Chondrocyte (in vitro differentiated cells): ENCODE measurements at places on chromosomes 3 and 15.

DNA sequence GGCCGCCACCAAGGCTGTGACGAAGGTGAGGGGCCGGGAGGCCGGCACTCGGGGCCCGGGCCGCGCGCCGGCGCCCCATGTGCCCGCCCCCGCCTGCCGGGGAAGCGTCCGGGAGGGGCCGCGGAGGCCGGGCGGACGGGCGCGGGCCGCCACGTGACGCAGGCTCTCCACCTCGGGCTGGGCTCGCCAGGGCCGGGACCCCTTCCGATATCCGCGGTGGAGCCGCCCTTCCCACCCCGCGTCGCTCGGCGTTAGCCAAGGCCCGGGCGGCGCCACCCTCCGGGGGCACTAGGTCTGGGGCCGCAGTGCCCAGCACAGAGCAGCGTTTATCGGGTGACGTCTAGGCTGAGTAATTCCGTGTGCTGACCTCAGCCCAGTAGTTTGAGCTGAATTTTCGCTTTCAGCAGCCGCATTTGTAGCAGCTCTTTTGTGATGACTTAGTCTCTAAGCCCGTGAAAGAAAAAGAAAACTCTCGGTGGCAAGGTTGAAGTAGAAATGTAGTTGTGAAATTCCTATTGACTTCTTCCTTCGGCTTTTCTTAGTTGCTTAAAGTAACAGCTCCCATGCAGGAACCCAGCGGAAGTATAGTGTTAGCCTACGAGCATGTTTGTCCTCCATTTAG lies 885 bp downstream of the CDV3 start:
- H3K27me3 ChIP-seq = no peaks in the 10 kb centered on the region
- H3K4me3 ChIP-seq = peak overlapping the region; percentile 80
- DNase-seq = no peak
- peak overlapping the region; percentile 80 for H3K27ac ChIP-seq

- no peaks in the 10 kb centered on the region for H3K27me3 ChIP-seq
- H3K4me1 ChIP-seq = no peaks in the 10 kb centered on the region
- no peaks in the 10 kb centered on the region for H3K36me3 ChIP-seq
- no peak overlapping the region for H3K27ac ChIP-seq
- DNase-seq = no peak
Measured at GRCh38 chr3:31305340-31305739, 227.4 kb upstream of the STT3B start.

GRCh38 chr15:80801891-80802680 lies 22.9 kb downstream of the CEMIP start:
- H3K36me3 ChIP-seq = peaks cover 28% of the 10 kb centered on the region
- DNase-seq = no peak
- H3K4me3 ChIP-seq = no peak overlapping the region
- no peaks in the 10 kb centered on the region for H3K4me1 ChIP-seq
- H3K27me3 ChIP-seq = no peaks in the 10 kb centered on the region

DNA sequence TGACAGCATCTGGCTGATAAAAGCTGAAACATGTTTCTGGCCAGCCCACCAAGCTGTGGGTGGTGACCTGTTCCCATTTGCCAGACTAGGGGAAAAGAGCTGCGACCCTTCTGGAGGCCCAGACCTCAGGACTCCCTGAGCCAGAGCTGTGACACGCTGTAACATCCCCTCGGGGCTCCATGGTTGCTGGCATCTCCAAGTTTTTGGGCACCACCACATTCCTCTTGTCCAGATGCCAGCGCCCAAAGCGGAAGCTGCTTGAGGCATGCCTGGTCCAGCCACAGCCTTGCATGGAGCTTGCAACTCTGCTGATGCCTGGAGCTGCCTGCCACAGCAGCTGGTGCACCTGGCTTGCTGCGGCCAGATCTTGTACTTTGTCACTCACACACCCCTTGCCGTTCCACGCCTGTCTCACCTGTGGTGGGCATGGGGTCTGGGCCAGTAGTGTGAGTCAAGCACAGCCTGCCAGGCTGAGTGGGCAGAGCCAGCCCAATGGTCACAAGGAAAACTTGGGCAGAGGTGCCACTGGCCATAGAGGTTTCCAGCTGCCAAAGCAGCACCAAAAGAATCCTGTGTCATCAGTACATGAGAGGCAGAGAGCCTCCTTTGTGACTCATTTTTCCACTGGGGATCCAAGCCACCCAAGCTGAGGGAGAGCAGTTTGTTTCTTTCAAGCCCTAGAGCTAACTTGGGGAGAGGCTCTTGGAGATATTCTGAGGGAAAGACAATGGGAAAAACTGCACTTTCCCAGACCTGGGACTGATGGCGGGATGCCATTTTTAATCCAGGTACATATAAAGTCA lies 45.7 kb upstream of the PTX3 start:
- H3K4me1 ChIP-seq = peaks cover 5% of the 10 kb centered on the region
- no peaks in the 10 kb centered on the region for H3K27me3 ChIP-seq
- H3K4me3 ChIP-seq = no peak overlapping the region
- no peak overlapping the region for H3K27ac ChIP-seq
- H3K36me3 ChIP-seq = no peaks in the 10 kb centered on the region

- no peaks in the 10 kb centered on the region for H3K4me1 ChIP-seq
- peaks cover 20% of the 10 kb centered on the region for H3K27me3 ChIP-seq
- no peak overlapping the region for H3K27ac ChIP-seq
- H3K36me3 ChIP-seq = no peaks in the 10 kb centered on the region
Measured at GRCh38 chr15:91255670-91256192, 155.7 kb downstream of the SV2B start.

GRCh38 chr15:74752531-74752930 lies 3.9 kb downstream of the CYP1A2 start:
- H3K36me3 ChIP-seq = no peaks in the 10 kb centered on the region
- no peaks in the 10 kb centered on the region for H3K27me3 ChIP-seq
- no peak overlapping the region for H3K4me3 ChIP-seq
- no peak for DNase-seq
- peaks cover 13% of the 10 kb centered on the region for H3K4me1 ChIP-seq

DNA sequence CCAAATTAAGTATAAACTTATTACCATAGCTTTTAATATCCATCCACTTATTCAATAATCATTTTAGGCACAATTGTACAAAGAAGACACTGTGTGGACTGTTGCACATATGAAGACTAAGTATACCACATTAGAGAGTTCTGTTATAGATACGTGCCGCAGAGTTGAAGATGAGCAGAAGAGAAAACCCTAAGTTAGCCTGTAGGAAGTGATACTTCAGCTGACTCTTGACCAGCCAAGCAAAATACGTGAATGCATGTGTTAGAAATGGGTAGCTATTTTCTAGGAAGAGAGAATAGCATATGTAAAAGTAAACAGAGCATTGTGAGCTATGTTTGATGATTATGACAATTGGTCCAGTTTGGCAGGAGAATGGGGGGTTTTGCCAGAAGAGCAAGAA lies 272.0 kb upstream of the ATP11B start:
- no peak overlapping the region for H3K27ac ChIP-seq
- H3K4me3 ChIP-seq = no peak overlapping the region
- DNase-seq = no peak
- no peaks in the 10 kb centered on the region for H3K36me3 ChIP-seq
- no peaks in the 10 kb centered on the region for H3K4me1 ChIP-seq
- no peaks in the 10 kb centered on the region for H3K27me3 ChIP-seq

DNA sequence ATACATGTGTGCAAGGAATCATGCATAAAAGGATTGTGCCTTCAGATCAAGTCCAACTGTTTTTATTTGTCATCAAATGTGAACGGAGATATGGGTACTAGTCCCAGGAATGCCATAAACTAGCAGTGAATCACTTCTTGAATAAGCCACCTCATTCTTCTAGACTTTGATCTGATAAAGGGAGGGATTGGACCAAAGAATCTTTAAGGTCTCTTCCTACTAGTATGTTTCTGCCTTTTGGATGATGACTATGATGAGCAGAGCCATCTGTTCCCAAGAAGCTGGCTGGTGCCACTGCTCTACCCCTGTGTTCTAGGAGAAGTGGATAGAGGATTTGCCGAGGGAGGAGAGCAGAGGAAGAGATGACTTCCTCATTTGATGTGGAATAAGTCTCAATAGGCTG lies 28.8 kb upstream of the UACA start:
- H3K4me1 ChIP-seq = peaks cover 67% of the 10 kb centered on the region
- DNase-seq = no peak
- no peaks in the 10 kb centered on the region for H3K27me3 ChIP-seq

DNA sequence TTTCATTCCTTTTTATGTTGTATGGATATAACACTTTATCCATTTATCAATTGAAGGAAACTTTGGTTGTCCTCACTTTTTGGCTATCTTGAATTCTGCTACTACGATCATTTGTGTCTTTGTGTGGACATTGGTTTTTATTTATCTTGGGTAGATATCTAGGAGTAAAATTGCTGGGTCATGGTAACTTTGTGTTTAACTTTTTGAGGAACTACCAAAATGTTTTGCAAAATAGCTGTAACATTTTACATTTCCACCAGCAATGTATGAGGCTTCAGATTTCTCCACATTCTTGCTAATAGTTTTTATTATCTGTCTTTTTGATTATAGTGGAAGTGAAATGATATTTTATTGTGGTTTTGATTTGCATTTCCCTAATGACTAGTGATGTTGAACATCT lies 55.6 kb downstream of the TLNRD1 start:
- H3K27me3 ChIP-seq = no peaks in the 10 kb centered on the region
- H3K36me3 ChIP-seq = no peaks in the 10 kb centered on the region
- peaks cover 3% of the 10 kb centered on the region for H3K4me1 ChIP-seq
- no peak for DNase-seq
- no peak overlapping the region for H3K4me3 ChIP-seq
